Epithelial cell of proximal tubule (primary cell): ENCODE measurements at places on chromosomes 12 and 14. TPM values are rescaled to one million over a fixed set of nuclear protein-coding genes. Genes with fewer than 3 reads are reported as not detected.

Gene SLC39A2
- not detected in 2 replicates for total RNA-seq

Gene FOXN4
- not detected in 2 replicates for total RNA-seq

Gene CCNT1
- total RNA-seq: 15.6 and 15.9 TPM in 2 replicates

Gene BEST3
- total RNA-seq: 2.2 and 2.5 TPM in 2 replicates

Gene ANO4
- 0.07 and 0.86 TPM in 2 replicates for total RNA-seq

Gene KCNA5
- total RNA-seq: not detected in 2 replicates

Gene SRGAP1
- total RNA-seq: 9.4 and 14.5 TPM in 2 replicates

Gene GPRC5D
- total RNA-seq: not detected in 2 replicates

Gene ADAM21
- 0.22 TPM in 1 of 2 replicates, not detected in the other for total RNA-seq

Gene GLS2
- total RNA-seq: 0.29 and 2.9 TPM in 2 replicates
